Cortex of kidney (tissue), 1 donor: ENCODE measurements at places on chromosomes 5 and 9.

- no peak for DNase-seq
Measured at GRCh38 chr5:66894480-66895240, 298.5 kb downstream of the MAST4 start.

DNA sequence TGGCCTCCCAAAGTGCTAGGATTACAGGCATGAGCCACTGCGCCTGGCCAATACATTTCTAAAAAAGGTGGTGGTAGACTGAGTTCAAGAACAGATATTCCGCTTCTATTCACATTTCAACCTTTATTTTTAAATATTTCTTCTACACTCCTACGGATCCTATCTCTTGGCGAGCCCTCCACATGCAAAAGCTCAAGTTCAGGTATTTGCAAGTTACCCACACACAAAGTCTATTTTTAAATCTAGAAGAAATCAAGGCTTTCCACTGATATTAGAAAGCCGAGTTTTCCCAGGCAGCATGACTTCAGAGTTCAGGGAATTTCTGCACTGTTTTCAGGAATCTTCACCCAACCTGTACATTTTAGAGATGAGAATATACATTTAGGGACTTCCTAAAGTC is 101.3 kb upstream of the SAP30L start:
- DNase-seq, result no peak

DNA sequence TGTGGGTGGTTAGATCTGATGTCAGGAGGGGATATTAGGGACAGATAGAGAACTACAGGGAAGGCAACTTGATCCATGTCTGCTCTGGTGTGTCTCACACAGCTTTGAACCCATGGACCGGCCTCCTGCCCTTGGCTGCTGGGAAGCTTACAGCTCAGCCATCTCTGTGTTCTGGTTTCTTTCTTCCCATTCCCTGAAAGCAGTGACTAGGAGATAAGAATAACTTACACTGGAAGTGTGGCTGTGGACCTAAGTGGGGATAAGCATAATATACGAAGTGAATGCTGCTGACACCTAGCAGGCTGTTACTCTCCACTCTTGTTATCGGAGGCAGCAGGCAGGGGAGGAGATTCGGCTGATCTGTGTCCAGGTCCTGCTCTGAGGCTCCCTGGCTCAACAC is 282.3 kb upstream of the TUT7 start:
- DNase-seq, result no peak

- no peak for DNase-seq
Measured at GRCh38 chr5:78879516-78879915, 105.6 kb downstream of the ARSB start.

GRCh38 chr9:120393386-120394057 is 186.4 kb downstream of the CDK5RAP2 start:
- no peak for DNase-seq

DNA sequence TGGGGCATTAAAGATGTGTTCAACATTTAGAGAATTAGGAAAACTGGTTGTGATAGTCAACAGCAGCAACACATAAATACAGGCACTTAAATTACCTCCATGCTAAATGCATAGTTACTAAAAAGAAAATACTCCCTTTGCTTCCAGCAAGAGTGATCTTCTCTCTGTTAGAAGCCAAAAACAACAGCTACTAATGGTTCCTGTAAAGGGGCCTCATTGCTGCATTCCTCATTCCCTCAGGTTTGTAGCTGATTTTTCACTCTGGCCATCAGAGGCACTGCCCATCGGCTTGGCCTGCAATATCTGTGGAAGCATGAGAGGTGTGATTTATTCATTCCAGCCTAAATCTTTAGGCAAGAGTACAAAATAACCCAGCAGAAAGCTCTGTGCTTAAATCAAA is 466.0 kb upstream of the ADAMTS16 start:
- DNase-seq, result no peak

GRCh38 chr9:21789541-21790037 is 12.8 kb upstream of the MTAP start:
- DNase-seq, result no peak

DNA sequence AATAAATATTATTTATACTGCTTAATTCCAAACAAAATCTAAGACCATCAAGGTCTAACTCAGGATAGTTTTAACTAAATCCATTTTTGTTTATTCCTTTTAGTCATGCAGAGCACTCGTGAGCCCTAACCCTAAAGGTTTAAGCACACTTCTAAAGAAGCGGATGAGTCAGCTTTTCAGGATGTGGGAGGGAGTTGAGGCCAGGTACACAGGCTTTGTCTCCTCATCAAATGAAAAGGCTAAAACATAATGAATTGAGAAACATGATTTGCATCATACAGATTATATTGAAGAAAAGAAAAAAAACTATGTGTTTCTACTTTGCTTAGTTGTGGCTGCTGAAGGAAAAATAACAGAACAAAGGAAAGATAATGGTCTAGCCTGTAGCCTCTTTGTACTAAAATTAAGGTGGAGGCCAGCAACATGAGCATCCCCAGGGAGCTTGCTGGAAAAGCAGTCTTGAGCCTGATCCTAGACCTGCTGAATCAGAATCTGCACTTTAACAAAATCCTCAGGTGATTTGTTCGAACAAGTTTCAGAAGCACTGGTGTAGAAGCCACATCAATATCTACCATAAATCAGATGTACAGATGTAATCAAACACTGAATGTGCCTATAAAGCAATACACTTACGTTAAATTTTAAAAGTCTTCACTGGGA is 21.1 kb upstream of the ISCA1 start:
- DNase-seq, result no peak

- no peak for DNase-seq
Measured at GRCh38 chr9:82532504-82533180, 530.3 kb downstream of the RASEF start.

DNA sequence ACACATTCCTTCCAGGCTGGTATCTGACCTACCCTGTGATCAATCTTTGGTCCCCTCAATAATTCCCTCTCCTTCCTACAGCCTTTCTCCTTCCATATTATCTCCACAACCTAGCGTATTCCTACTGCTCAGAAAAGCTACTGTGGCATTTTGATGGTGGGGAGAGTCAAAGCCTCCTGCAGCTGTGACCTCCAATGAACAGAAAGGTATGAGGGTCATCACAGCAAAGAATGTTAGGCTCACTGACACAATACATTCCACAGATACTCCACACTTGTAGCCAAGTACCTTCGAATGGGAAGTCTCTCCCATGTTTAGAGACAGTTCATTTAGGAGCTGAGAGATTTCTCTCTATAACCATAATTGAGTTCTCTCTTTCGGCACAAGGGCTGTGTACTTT is 5.9 kb downstream of the FBN2 start:
- no peak for DNase-seq

DNA sequence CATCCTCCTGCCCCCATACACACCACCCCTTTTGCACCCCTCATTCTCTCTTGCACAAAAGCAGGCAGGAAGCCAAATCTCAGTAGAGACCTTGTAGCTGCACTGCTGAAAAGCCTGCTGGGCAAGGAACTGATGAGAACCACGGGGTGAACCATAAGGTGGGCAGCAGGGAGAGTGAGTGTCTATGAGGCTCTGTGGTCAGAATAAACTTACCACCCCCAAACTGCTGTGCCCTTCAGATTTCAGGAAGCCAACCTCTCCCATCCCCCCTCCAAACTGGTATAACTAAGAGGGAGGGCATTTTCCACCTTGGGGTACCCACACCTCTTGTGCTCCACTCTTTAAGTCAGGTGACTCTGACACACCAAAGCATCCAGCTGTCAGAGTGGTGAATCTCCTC is 471.4 kb downstream of the SPOCK1 start:
- DNase-seq, result no peak

DNA sequence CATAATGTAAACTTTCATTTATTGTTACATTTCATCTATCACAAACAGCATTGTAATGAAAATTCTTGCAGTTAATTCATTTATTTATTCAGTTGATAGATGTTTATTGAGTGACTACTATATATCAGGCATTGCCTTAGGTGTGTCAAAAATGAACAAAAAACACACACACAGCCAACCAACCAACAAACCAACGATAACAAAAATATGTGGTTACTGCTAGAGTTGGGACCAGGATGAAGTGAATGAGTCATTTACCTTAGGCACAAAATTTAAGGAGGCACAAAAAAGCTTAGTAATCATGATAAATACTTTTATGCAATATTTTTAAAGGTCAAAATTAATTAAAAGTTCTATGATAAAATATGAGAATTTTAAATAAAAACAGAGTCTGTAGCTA is 223.4 kb downstream of the CSNK1G3 start:
- DNase-seq, result no peak

DNA sequence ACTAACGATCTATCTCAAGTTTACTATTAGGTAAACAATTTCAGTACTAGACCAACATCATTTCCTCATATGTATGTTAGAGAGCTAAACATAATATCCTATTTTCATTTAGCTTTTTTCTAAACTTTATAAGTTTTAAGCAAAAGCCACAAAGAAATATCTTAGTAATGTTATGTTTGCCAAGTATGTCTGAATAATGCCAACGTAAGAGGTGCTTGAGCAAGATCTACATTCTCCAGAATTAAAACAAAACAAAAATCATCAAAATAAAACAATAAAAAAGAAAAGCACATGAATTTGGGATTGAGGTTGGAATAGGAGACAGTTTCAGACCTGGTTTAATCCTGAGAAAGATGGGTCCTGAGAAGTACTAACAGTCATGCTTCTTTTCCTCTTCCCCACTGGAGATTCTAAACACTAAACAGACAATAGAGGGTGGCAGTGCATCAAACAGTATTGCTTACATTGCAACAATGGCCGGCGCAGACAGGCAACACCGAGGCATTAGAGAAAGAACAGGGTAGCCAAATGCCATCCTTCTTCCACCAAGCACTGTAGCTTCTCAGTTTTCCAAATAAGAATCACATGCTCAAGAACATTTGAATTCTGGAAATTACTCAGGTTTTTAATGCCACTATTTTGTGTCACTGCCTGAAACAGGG is 33.6 kb downstream of the CSNK1A1 start:
- DNase-seq, result no peak

GRCh38 chr5:178476531-178476930 is 113.7 kb downstream of the COL23A1 start:
- no peak for DNase-seq

- DNase-seq, result no peak
Measured at GRCh38 chr9:27535701-27536118, 6.1 kb upstream of the MOB3B start.

GRCh38 chr5:180160789-180161188 is 48.2 kb downstream of the RASGEF1C start:
- no peak for DNase-seq

DNA sequence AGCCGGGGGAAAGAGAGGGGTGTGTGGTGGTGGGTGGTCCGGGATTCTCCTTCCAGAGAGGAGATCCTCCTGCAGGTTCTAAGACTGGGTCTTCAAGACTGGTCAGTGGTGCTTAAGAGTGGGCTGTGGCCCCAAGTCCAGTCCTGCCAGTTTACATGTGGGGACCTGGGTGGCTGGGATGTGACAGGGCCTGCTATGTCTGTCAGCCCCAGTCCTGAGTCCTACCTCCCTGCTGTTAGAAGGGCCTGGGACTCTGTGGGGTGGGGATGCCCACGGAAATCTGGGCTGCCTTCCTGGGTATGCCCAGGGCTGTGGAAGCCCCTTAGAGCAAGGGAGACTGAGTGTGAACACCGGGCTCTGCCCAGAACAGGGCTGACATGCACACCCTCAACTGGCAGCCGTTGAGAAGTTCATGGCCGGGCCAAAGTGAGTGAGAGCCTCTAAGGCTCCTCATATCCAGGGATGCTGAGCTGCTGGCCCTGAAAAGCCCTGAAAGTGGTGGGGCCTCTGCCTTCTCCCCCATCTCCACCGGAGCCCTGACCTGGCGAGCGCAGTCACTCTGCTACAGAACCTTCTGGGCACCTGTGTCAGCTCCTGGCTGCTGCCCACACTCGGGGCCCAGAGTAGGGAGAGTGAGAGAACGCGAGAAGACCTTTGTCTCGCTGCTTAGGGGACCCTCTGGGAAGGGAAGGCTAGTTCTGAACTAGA is 1.7 kb downstream of the PHF2 start:
- no peak for DNase-seq

DNA sequence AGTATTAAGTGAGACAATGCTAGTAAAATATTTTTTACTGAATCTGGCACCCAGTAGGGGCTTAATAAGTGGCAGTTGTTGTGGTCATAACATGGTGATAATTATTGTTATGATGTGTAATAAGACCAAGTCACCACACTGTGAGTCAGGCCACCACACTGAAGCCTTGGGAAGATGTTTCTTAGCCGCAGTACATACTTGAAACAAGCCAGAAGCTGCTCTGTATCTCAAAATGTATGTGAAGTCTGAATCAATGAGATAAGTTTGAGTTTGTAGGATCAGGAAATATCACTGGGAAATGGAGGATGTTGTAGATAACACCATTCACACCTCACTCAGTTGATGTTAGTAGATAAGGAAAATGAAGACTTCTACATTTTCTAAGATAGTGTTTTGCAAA is 51.3 kb upstream of the PTPN3 start:
- DNase-seq, result no peak

DNA sequence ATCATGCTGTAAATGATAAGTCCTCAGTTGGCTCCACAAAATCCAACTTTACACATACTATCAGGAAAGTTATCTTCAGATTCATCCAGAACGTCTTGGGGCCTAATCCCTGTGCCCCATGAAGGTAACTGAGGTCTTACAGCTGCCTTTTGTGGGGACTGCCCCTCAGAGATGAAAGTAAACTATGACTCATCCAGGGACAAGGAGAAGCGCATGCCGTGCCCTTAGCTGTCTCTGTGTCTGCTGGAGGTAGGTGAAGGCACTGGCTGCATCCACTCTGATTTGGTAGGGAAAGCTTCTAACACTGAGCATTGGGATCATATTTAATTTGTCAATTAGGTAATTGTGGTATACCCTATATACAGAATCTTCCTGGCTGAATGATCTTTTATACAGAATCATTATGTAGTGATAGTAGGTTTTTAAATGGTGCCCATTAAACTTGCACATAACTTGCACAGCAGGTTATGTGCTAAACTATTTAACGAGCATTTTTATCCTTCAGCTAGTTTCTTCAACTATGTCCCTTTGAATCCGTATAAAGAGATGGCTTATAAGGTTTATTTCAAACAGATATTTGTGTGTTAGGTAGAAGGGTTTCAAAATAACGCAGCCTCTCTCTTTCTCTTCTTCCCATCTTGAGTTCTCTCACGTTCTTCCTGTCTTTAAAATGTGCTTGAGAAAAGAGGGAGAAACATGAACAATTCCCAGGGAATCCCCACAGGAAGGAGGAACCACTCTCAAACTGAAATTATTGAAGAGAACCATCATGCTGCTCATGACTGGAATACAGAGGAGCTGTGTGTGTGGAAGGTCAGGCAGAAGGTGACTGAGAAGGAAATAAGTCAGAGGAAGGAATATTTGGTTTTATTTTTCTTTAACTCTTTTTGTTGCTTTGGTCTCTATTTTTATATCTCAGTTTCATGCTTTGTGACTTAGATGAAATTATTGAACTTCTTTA is 250.9 kb downstream of the CD180 start:
- DNase-seq, result no peak
